NCI-H1105 treated with DMSO at 0.1 percent for 48 hours (cell line): ENCODE measurements at places on chromosomes 6 and 20.

GRCh38 chr20:11844691-11845090 is 73.0 kb upstream of the BTBD3 start:
- no peak for DNase-seq

GRCh38 chr20:34397096-34397495 is 34.0 kb downstream of the ITCH start:
- DNase-seq: no peak

- DNase-seq: peak; percentile 76
Measured at GRCh38 chr6:151240036-151240685, 394 bp downstream of the AKAP12 start.

- no peak for DNase-seq
Measured at GRCh38 chr6:139644821-139645220, 270.4 kb upstream of the CITED2 start.

- no peak for DNase-seq
Measured at GRCh38 chr6:11921751-11922150, 90.4 kb upstream of the HIVEP1 start.

DNA sequence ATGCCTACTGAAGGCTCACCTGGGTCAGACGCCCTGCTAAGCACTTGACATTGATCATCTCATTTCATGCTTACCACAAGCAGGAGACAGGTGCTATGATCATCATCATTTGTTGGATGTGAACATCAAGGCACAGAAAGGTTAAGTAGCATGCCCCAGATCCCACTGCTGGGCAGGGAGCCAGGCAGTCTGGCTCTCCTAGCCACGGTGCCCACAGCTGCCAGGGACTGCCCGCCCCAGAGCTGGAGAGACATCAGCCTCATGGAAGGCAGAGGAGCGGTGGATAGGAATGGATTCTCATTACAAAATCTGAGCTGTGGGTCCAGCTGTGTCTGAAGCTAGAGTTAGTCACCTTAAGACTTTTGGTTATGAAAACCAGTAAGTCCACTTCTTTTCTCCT is 3.6 kb downstream of the SULF2 start:
- DNase-seq: peak; percentile 82

- DNase-seq: no peak
Measured at GRCh38 chr6:33481192-33481591, 26.8 kb downstream of the ZBTB9 start.

- no peak for DNase-seq
Measured at GRCh38 chr6:133749427-133749826, 139.5 kb upstream of the TCF21 start.

- no peak for DNase-seq
Measured at GRCh38 chr20:32236048-32236533, 28.4 kb downstream of the POFUT1 start.

GRCh38 chr20:46992640-46993035 is 98.0 kb downstream of the EYA2 start:
- DNase-seq: no peak

- no peak for DNase-seq
Measured at GRCh38 chr6:111673937-111674336, 68.3 kb upstream of the TRAF3IP2 start.

DNA sequence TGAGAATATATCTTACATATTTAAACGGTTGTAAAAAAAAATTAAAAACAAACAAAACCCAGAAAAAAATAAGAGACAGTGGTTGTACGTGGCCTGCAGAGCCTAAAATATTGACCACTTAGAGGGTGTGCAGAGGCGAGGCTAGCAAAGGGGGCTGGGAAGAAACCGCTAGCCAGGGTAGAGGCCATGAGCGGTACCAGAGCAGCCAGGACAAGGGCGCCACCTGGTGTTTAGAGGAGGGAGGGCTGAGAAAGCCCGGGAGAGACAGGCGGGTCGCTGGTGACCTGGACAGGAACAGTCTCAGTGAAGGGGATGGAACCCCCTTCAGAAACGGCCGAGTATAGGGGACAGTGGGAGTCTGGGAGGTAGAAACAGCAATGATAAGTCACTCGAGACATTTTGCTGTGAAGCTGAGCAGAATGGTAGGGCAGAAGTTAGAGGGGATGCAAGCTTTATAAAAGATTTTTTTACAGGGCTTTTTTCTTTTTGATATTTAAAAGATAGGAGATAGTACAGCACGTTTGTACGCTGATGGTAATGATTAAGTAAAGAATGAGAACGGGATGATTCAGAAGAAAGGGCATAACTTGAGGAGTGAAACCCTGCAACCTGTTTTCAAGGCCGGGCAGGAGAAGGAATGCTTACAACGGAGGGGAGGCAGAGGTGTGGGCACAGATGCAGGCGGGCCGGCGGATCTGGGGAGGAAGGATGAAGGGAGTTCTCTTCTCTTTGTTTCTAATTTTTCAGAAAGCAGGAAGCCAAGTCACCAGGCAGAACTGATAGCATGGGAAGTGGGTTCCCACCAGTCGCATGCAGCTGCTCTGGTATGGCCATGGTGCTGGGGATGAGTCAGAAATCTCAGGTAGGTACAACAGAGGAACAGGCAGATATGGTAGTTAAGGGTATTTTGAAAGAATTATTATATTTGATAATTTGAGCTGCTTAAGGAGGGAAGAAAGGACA is 76.2 kb downstream of the FAM229B start:
- DNase-seq: peak; percentile 8

DNA sequence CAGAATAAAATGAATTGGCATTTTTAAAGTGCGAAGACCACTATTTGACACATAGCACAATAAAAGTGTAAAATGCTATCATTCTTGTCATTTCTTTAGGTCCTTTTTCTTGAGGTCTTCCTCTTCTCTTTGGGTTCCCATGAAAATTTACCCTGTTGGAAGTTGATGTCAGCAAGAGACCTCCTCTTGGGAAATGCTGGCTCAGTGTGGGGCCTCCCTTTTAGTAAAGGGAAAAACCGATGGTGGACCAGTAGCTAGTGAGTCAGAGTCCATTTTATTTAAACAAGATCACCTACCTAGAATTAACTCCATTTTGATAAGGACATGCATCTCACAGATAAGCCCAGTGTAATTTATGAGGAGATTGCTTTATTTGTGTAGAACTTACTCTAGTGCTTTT is 37.7 kb upstream of the HLA-C start:
- no peak for DNase-seq

DNA sequence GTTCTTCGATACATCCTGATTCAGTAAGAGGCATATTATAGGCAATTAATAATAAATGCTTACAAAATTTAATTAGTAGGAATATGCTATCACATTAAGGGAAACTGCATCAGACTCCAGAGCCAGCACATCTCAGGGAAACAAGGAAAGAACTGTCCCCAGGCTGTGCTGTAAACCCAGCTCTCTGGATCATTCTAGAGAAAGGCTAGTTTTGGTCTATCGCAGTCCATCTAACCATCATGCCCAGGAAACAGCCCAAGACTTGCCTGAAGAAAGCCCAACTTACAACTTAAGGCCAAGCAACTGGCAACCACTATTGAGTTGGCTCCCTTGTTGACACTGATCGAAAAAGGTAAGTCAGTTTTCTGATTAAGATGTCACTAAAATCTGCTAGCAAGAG is 11.3 kb downstream of the MAP3K5 start:
- DNase-seq: no peak

DNA sequence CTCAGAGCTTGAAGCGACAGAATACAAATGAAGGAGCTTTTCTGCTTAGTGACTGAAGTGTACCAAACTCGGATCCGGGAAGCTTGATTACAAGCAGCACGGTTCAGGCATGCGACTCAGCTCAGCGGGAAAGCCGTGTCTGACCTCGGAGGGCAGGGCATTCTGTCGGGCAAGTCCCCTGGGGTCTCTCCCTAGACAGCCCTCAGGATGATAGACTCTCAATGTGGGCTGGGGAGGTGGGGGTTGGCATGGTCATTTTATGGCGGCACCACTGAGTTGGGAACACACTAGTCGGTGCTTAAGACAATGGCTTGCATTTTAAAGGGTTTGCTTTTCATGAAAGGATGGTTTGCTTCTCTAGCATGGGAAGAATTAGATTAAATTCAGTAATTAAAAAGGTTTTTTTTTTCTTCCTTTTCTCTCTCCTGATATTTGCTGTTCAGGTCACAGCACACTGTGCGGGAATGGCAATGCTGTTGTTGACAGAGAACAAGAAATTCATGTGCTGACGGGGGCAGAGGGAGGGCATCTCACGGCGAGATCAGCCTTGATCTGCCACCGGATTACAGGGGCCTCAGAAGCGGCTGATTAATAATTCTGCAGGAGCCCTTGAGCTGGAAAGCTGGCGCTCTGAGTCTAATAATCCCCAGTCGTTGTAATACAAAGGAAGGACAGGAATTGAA is 80.7 kb upstream of the TRAF3IP2 start:
- DNase-seq: no peak

DNA sequence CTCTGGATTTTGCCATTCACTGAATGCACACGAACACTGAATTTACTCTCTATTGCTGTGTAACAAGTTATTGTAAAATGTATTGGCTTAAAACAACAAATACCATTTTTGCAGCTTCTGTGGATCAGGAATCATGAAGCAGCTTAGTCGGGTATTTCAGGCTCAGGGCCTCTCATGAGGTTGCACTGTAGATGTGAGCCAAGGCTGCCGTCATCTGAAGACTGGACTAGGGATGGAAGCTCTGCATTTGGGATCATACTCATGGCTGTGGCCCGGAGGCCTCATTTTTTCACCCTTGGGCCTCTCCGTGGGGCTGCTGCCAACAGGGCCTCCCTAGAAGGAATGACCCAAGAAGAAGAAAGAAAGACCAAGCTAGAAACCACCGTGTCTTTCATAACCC is 492.4 kb upstream of the CDH4 start:
- no peak for DNase-seq

DNA sequence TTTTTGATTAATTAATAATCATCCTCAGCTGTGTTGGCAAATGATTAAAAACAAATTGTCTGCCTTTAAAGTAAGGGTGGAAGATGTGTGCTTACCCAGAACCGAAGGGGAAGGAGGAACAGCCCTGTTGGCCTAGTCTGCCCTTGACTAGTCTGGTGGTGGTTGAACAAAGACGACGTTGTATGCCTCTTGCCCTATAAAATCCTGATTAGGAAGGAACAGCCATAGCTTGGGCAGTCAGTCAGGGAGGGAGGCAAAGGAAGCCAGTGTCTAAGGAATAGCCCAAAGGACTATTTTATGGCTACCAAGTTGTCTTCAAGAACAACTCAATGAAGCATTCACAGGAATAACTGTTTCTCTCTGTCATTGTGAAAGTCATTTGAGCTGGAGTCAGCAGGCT is 70.7 kb downstream of the PRDM1 start:
- no peak for DNase-seq

- no peak for DNase-seq
Measured at GRCh38 chr6:130020073-130020906, 1.9 kb downstream of the L3MBTL3 start.

- DNase-seq: peak; percentile 40
Measured at GRCh38 chr20:57390604-57391438, at the start of gene RBM38. Gene RBM38, plus strand, starts transcription at chr20:57391396. Its CDS starts 186 bp downstream, at chr20:57391582.

- no peak for DNase-seq
Measured at GRCh38 chr20:50056951-50057713, 55.8 kb downstream of the UBE2V1 start.

- DNase-seq: no peak
Measured at GRCh38 chr20:4272225-4272624, 256.9 kb upstream of the RNF24 start.

DNA sequence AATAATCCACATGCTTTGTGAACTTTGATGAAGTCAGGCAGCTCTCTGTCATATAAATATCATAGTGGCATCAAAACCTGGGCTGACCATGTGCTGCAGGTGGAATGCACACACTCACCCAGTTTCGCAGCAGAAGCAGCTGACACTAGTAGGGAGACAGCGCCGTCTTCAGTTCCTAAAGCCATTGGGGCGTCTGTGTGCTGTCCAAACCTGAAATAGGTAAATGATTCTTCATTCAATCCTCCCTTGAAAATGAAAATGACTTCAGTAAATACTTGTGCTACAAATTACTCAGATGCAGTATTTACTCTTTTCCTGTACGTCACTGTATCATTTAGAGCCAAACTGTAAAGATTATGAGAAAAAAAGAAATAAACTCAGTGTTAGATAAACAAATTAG is 127.5 kb downstream of the EYA4 start:
- DNase-seq: peak; percentile 15

GRCh38 chr20:25148181-25148981 is 47.1 kb upstream of the ENTPD6 start:
- no peak for DNase-seq

DNA sequence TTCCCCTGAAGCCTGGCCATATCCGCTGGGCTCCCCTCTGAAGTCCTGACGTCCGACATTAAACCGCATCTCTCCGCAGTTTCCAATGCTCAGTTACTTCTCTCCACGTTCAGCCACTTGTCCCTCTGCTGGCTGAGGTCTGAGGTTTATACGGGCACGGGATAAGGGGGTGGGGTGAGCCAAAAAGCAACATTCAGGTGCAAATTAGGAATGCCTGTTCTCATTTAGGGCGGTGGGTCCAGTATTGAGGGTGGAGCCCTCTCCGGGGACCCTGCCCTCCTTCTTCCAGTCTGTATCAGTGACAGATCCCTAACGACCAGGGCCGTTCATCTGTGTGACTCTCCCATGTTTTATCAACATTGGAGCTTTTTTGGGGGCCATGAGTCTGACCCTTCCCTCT is 1454.4 kb downstream of the HACE1 start:
- DNase-seq: no peak

DNA sequence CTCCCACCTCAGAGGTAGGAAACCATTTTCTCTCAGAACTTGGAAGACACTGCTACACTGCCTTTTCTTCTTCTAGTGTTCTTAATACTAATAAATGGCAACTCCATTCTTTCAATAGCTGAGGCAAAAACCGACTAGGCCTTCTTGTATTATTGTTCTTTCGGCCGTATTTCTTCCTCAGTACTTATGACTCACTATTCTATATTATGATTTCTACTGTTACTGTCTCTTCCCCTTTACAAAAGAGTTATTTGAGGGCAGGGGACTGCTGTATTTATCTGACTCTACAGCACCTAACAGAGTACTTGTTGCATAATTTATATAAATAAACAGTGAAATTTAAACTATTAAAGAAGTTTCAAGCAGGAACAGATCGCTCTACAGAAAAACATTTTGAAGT is 3.1 kb downstream of the DNAAF9 start:
- DNase-seq: no peak

GRCh38 chr20:24868396-24868927 is 80.6 kb upstream of the CST7 start:
- DNase-seq: no peak

GRCh38 chr20:64219730-64220129 is 35.8 kb upstream of the PCMTD2 start:
- DNase-seq: no peak

GRCh38 chr20:38242848-38243708 is 17.5 kb downstream of the KIAA1755 start:
- no peak for DNase-seq

GRCh38 chr6:113089056-113089455 is 741.9 kb downstream of the RFPL4B start:
- no peak for DNase-seq
